ENCODE measurements at places on chromosomes 1 and 21.
A peak's percentile ranks its signal among the peaks of the same experiment; 100 is the strongest.

- DNase-seq, result no peak
These were observed 2.9 kb downstream of the ASAP3 start for GRCh38 chr1:23481026-23481597.

GRCh38 chr1:90850181-90850897 is 133.2 kb upstream of the BARHL2 start:
- peak; percentile 18 for DNase-seq

DNA sequence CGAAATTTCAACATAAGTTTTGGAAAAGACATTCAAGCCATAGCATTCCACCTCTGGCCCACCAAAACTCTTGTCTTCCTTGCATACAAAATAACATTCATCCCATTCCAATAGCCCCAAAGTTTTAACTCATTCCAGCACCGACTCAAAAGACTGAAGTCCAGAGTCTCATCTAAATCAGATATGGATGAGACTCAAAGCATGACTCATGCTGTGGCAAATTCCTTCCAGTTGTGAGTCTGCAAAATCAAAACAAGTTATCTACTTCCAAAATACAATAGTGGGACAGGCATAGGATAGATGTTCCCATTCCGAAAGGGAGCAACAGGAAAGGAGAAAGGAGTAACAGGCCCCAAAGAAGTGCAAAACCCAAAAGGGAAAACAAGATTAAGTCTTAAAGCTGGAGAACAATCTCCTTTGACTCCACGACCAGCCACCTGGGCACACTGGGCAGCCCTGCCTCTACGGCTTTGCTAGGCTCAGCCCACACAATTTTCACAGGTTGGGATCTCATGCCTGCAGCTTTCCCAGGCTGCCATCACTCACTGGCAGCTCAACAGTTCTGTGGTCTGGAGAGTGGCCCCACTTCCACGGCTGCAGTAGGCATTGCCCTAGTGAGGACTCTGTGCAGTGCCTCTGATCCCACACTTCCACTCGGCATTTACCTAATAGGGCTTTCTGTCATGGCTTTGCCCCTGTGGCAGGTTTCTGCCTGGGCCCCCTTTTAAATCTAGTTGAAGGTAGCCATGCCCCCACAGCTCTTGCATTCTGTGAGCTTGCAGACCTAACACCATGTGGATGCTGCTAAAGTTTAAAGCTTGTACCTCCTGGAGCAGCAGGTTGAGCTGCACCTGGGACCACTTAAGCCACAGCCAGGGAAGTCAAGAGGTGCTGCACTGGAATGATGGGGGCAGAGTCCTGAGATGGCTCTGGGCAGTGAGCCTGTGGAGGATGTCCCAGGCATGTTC is 51.0 kb downstream of the RUNX3 start:
- DNase-seq, result no peak

GRCh38 chr1:186303911-186304310 is 71.1 kb downstream of the TPR start:
- no peak for DNase-seq

DNA sequence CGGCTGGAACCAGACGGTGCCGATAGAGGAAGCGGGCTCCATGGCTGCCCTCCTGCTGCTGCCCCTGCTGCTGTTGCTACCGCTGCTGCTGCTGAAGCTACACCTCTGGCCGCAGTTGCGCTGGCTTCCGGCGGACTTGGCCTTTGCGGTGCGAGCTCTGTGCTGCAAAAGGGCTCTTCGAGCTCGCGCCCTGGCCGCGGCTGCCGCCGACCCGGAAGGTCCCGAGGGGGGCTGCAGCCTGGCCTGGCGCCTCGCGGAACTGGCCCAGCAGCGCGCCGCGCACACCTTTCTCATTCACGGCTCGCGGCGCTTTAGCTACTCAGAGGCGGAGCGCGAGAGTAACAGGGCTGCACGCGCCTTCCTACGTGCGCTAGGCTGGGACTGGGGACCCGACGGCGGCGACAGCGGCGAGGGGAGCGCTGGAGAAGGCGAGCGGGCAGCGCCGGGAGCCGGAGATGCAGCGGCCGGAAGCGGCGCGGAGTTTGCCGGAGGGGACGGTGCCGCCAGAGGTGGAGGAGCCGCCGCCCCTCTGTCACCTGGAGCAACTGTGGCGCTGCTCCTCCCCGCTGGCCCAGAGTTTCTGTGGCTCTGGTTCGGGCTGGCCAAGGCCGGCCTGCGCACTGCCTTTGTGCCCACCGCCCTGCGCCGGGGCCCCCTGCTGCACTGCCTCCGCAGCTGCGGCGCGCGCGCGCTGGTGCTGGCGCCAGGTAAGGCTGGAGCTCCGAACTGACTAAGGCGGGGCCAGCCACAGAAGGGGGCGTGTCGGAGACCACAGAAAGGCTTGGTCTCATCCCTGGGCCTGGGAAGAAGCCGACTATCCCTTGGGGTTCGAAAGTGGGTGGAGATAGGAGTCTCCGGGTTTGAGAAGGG is 486 bp downstream of the SLC27A3 start:
- peak; percentile 69 for DNase-seq

GRCh38 chr1:64195081-64195395 is 8.4 kb upstream of the UBE2U start:
- no peak for DNase-seq

- DNase-seq, result no peak
These were observed 40.4 kb upstream of the APOBEC4 start for GRCh38 chr1:183693521-183693920.

All from trophoblast cell (in vitro differentiated cells and primary cell).